ENCODE measurements at places on chromosomes 4 and X.

- no peak for DNase-seq
These were observed 17.1 kb downstream of the NAT8L start for GRCh38 chr4:2075987-2076907.

DNA sequence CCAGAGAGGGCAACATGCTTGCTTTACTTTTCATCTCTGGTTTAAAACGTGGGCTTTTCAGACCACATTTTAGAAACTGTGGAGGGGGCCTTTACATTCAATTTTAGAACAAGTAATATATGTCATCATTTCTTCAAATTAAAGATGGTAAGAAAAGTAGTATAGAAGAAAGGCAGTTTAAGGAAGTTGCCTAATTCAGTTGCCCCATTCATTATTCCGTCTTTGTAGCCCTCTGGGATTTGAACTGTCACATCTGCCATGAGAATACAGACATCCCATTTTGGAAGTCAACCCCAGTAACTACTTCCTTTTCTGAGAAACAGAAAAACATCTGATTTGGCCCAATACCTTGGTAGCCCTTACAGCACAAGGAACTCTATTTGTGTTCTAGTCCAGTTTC is 61.2 kb downstream of the PASD1 start:
- DNase-seq: no peak

- DNase-seq: no peak
These were observed 184.4 kb upstream of the CASK start for GRCh38 chrX:42107495-42108488.

DNA sequence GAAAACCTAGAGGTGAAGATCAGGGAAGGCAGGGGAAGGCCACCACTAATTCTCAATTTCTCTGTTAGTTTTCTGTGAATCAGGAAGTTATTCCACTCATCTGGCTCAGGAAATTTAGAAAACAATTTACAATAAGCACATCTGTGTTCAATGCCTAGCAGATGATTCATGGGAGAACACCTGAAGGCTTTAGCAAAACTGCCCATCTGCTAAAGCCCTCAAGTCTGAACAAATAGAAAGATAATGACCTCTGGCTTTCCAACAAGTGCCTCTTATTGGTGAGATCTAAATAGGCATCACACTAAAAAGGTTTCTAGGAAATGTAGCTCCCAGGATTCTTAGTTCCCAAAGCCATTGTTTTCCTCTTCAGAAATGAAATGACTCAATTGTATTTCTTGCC is 122.1 kb upstream of the GNPDA2 start:
- no peak for DNase-seq

Measured in CD4-positive, alpha-beta T cell treated with Interferon alpha-2 for 1 hour (primary cell).